T-helper 1 cell (primary cell): ENCODE measurements at places on chromosomes 5 and 9.

DNA sequence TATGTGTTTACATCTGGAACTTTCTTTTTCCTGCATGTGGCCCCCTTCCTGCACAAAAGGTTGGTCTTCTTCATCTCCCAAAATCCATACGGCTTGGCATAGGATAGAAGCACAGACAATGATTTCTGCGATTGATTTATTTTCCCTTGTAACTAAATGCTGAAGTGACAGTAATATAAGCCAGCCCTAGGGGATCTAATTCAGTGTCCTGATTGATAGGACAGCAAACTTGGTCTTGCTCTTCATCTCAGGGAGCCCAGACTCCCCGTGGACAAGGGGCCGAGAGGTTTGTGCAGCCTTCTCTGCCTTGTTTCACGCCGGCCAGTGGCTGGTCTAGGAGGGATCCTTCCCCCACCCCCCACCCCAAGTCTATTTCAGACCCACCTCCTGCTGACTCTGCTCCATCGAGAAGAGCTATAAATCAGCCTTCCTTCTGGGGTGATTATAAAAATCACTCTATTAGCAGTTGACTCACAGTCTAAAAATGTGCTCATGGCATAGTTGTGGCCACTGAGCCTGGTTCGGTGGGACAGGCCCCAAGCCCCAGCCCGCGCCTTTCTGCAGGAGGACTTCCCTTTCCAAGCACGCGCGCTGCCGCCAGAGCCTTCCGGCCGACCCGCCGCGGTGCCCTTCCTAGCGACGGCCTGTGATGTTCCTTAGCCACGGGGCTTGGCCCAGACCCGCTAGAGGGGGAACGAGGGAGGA is 89.8 kb upstream of the COL5A1 start:
- no peak for DNase-seq

- no peak for DNase-seq
Observed at GRCh38 chr9:106146886-106147285, 452.5 kb downstream of the TMEM38B start.

- DNase-seq: no peak
Observed at GRCh38 chr9:124321935-124322334, 64.2 kb downstream of the NEK6 start.

DNA sequence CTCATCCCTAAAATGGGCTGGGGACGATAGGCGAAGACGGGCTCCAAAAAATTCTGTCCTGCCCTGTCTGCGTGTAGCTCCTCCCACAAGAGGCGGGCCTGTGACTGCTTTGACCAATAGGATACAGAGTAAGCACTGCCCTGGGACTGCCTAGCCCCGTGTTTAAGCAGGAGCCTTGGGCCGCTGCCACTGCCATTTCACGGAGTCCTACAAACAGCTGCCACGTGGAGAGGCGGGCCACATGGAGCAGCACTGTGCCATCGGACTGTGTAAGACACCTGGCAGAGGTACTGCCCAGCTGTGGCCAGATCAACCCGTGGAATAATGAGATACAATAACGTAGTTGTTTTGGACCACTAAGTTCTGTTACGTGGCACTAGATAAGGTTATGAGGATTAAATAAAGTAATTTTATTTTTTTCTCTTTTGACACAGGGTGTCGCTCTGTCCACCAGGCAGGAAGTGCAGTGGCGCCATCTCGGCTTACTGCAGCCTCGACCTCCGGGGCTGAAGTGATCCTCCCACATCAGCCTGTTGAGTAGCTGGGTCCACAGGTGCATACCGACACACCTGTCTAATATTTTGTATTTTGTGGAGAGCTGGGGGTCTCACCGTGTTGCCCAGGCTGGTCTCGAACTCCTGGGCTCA is 87.2 kb downstream of the LMNB1 start:
- DNase-seq: no peak

GRCh38 chr5:178230879-178231538 is 1.6 kb downstream of the PHYKPL start:
- no peak for DNase-seq
